ENCODE measurements at places on chromosomes 5 and 9.

GRCh38 chr5:124790301-124790894 is 44.0 kb upstream of the ZNF608 start:
- no peak for DNase-seq

DNA sequence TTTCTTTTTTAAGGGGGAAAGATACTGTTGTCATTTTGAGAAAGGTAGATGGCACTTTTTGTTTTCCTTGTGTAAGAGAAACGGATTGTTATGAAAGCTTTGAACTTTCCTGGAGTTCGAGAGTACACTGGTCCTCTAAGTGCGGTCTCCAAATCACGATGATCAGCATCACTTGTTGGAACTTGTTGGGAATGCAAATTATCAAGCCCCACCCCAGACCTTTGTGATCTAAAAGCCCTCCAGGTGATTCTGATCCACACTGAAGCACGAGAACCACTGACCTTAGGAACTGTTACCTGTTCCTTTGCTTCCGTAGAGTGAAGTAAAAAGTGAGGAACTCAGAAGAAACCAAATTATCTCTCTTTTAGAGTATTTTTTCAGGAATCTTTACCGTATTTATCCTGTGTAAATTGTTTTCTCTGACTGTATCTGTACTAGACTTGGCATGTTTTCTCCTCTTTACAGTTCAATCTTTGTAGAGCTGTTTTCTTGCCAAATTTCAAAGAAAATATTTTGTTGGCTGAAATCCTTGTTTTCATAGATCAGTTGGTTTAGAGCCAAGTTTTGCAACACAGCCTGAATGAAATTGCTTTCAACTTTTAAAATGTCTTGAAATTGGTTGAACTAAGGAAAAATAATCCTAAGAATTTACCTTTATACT is 4.0 kb downstream of the MAT2B start:
- DNase-seq, result no peak

- DNase-seq, result no peak
These were observed 38.2 kb upstream of the POMT1 start for GRCh38 chr9:131464354-131465000.

DNA sequence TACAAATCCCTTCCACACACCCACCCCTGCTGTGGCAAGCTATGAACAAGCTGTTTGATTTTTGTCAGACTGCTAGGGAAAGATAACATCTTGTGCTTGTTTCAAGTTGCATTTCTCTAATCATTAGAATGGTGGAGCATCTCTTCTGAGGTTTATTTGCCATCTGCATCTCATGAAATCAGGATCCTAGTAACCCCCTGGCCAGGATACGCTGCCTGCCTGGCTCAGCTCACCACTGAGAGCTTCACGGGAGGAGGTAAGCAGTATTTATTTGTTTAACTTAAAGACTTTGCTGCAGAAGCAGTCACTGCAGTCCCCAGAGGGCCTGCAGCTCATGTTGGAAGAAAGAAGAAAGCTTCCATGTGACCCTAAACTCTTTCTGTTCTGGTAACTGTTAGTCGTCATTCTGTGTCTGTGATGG is 83.3 kb upstream of the CXCL14 start:
- DNase-seq, result no peak

DNA sequence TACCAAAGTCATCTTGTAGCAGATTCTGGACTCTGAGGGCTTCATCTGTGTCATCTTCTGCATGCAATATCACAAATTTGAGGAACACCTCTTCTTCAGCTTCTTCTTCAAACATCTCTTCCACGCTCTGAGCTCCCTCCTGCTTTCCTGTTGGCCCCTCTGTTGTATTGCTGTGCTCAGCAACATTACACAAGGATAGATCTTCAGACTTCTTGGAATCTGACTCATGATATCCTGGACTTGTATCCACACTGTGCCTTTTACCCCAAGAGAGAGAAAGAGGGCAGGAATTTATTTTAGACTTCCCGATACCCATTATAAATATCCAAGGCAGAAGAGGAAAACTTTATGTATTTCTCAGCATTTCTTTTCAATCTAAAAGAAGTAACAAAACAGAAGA is 21.3 kb downstream of the TICAM2 start:
- no peak for DNase-seq

DNA sequence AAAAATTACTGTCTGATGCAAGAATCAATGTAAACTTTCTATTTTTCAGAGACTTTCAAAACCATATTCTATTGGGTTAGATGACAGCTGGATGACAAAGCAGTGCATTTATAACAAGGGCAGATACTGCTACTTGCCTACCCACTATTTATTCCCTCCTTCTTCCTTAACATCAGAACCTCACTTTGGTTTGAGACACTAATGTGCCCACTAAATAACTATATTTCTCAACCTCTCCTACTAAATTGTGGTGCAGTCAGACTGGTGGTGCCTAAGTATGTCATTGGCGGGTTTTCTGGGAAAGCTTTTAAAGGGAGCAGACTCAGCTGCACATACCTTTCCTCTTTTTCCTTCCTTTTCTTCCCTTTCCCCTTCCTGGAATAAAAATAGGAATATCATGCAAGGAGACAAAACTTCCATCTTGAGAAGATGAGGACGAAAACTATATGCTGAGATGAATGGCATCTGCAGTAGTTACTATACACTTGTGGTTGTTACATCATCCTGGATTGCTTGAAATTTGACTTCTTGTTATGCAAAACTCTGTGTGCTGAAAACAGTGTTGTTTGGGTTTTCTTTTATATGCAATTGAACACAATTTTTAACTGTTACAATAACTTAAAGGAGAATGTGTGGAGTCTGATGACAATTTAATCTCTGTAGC is 43.8 kb downstream of the PRR16 start:
- DNase-seq, result no peak

- no peak for DNase-seq
These were observed 21.2 kb upstream of the VCAN start for GRCh38 chr5:83450183-83450966.

- no peak for DNase-seq
These were observed 136.4 kb downstream of the FSTL4 start for GRCh38 chr5:133475986-133476385.

- DNase-seq, result no peak
These were observed 50.1 kb downstream of the EXOSC2 start for GRCh38 chr9:130743656-130744055.

GRCh38 chr5:80711938-80712337 is 57.2 kb upstream of the DHFR start:
- peak; percentile 36 for DNase-seq

DNA sequence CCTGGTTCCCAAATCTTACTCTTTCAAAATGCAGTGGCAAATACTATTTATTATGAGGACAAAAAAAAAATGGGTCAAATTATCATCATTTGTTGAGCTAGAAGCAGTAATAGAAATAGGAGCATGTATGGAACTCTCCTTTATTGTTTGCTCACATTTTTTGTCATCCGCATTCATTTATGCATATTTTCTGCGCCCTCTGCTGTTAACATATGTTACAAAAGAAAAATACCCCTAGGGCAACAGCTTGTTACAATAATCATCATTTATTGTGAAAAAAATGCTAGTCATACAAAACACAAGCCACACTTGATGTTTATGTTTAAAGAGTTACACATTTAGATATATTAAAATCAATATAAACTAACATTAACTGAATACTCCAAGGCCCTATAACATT is 328.2 kb downstream of the TUSC1 start:
- no peak for DNase-seq

- no peak for DNase-seq
These were observed 59.9 kb upstream of the ARRDC3 start for GRCh38 chr5:91443023-91443422.

GRCh38 chr9:98083061-98083501 is 26.5 kb downstream of the NANS start:
- DNase-seq, result no peak

DNA sequence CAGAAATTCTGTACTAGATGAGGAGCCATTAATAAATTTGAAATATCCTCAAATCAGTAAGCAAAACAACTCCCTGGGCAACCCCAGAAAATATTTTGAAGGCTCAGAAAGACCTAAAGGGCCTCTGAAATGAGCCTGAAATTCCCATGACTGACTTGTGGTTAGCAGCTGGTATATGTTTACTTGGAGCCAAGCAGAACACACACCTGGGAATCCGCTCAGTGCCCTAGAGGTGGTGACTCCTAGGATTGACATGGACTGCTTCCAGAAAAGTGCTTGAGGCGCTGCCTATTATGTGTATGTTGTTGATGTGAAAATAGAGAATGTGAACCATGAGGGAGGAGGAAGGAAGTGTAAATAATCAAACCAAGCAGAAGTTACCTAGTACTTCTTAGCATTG is 14.7 kb downstream of the RFK start:
- no peak for DNase-seq

All from NT2/D1 (cell line).